ENCODE measurements at places on chromosomes 13 and 19.

DNA sequence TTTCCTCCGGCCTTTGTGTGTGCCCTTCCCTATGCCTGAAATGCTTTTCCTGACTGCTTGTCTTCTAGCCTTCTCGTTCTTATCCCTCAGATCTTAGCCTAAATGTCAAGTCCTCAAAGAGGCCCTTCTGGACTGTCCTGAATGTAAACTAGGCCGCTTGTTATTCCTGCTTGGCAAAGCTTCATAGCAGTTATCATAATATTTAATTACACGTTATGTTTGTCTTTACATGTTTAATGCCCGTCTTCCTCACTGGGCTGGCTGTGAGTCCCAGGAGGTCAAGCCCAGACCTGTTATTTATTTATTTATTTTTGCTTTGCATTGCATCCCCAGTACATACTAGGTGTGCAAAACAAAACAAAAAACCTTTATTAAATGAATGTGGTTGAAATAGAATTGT, 62.7 kb downstream of the SIPA1L3 start:
- no peak for DNase-seq

DNA sequence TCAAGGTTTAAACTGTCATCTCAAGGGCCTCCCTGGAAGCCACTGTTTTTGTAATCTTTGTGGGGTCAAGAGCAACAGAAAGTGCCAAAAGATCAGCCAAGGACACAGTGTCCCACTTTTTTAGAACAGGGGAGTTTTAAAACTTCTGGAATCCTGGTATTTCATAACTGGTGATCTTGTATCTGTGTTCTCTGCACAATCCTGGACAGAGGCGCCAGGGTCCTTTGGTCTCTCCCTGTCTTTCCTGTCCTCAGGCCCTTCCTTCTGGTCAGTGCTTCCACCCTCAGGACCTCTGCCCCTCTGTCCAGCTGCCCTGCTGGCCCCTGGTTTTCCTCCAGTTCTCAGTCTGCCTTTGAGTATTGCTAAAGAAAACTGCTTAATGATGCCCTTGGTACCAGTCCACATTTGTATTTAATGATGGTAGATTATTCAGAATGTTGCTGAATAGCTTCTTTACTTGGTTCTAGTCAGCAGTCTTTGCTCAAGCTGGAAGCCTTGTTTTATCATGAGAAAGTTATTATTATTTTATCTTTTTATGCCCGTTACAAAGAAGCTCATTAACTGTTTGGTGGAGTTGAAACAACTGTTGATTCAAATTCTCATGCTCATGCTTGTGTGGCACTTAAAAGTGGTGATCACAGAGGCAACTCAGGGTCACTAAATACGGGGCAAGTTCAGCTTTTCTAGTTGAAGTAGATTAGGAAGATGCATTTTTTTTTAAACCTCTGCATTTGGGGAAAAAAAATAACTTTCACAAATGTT, 47.5 kb downstream of the WASF3 start:
- DNase-seq = no peak

GRCh38 chr13:34308725-34309124, 490.8 kb downstream of the RFC3 start:
- DNase-seq = no peak

GRCh38 chr13:33123066-33123859, 107.0 kb downstream of the KL start:
- DNase-seq = no peak

DNA sequence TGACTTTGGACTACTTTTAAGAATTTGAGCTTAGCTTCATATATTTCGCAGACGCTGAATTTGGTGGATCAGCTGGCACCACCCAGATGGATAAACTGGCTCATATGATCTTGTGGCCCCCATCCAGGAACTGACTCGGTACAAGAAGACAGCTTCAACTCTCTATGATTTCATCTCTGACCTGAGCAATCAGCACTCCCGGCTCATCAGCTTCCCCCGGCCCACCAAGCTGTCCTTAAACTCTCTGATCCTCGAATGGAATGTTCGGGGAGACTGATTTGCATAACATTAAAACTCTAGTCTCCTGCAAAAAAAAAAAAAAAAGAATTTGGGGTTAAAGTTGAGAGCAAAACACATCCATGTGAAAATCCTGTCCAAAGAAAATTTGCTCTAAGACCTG, 71.4 kb upstream of the IRS2 start:
- DNase-seq = no peak

DNA sequence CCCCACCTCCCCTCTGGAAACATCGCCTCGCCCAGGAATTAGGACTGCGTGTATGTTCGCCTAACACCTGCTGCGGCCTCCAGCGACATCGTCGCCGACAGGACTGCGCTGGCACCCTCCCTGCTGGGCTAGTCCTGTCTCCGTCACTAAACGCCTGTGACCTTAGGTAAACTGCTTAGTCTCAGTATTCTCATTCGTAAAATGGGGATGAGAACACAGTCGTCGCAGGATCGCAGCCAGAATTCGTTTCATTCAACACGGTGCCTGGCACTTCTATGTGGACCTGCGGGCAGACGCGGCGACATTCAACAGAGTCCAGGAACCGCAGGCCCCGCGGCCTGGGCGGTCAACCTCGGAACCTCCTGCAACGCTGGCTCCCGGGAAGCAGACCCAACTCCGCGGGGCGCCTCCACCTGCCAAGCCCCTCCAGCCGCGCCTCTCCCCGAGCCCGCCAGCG, 485 bp downstream of the CRYL1 start:
- no peak for DNase-seq

- DNase-seq = no peak
Measured at GRCh38 chr19:17160908-17161307, 54.2 kb upstream of the USE1 start.

GRCh38 chr13:87123987-87124784, 547.0 kb upstream of the SLITRK5 start:
- DNase-seq = no peak

GRCh38 chr19:37348060-37348459, 22.8 kb upstream of the ZNF527 start:
- no peak for DNase-seq

- DNase-seq = no peak
Measured at GRCh38 chr19:13959962-13960862, 7.9 kb downstream of the DCAF15 start.

- DNase-seq = no peak
Measured at GRCh38 chr13:85806553-85807175, 7.4 kb upstream of the SLITRK6 start.

GRCh38 chr13:19567820-19568534, 6.6 kb upstream of the TPTE2 start:
- DNase-seq = no peak

- no peak for DNase-seq
Measured at GRCh38 chr13:43934273-43934672, 54.6 kb downstream of the LACC1 start.

DNA sequence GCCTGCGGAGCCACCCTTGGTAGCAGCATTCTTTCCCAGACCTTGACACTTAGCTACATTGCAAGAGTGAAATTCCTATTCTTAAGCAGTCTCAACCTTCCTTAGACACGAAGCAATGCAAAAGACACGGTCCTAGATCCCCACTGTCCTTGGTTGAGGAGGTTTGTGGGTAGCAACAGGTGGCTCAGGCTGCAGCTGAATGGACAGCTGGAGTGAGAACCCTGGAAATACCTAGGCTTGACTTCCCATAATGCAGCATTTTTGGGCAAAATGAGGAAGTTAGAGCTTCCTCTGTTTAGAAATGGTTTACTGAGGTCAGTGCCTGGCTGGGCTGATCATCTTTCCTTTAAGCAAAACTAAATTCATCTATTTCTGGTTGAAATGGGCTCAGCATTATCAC, 296.6 kb downstream of the RFC3 start:
- no peak for DNase-seq

DNA sequence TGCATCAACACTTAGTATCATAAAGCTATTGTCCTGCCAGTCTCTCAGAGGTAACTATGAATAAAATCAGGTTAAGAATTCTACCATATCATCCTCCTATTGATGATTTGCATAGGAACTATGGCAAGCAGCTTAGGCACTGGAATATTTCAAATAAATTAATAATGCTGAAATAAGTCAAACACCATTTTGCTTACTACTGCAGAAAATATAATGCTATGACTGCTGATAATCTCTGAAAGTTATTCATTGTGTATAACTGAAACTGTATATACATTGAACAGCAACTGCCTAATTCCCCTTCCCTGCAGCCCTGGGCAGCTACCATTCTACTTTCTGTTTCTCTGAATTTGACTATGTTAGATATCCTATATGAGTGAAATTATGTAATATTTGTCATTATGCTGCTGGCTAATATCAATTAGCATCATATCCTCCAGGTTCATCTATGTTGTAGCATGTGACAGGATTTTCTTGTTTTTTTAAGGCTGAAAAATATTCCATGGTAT, 318.8 kb upstream of the SGCG start:
- DNase-seq = no peak

GRCh38 chr13:48770372-48770771, 116.6 kb downstream of the CYSLTR2 start:
- no peak for DNase-seq

- no peak for DNase-seq
Measured at GRCh38 chr19:16069813-16070365, 6.4 kb upstream of the TPM4 start.

DNA sequence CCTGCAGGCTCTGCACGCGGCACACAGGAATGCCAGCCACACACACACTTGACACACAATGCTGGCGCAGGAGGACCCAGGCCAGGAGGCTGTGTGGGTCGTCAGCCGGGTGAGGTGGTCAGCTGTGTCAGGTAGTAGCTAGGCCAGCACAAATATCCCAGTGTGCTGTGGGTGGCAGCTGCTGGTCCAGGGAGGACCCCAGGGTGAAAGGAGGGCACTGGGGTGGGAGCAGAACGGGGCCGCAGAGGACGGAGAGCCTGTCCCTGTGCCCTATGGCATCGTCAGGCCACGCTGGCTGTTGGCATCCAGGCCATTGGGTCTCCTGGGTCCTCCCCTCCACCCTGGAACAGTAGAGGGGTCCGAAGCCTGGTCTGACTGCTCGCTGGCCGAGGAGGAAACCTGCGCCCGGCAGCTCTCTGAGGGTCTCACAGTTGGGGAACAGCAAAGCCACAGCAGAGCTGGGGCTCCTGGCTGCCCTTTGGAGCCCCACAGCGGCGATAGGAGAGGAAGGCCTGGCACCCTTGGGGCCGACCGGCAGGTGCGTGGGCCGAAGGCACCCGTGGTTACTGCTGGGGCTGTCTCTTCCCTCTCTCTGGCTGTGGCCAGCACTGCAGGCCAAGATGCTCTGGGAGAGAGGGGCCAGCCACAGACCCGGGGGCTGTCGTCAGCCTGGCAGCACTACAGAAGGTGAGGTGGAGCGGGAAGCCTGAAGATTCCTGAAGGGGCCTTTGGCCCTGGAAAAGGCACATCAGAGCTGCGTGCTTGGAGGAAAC, 27.3 kb downstream of the C13orf46 start:
- no peak for DNase-seq

DNA sequence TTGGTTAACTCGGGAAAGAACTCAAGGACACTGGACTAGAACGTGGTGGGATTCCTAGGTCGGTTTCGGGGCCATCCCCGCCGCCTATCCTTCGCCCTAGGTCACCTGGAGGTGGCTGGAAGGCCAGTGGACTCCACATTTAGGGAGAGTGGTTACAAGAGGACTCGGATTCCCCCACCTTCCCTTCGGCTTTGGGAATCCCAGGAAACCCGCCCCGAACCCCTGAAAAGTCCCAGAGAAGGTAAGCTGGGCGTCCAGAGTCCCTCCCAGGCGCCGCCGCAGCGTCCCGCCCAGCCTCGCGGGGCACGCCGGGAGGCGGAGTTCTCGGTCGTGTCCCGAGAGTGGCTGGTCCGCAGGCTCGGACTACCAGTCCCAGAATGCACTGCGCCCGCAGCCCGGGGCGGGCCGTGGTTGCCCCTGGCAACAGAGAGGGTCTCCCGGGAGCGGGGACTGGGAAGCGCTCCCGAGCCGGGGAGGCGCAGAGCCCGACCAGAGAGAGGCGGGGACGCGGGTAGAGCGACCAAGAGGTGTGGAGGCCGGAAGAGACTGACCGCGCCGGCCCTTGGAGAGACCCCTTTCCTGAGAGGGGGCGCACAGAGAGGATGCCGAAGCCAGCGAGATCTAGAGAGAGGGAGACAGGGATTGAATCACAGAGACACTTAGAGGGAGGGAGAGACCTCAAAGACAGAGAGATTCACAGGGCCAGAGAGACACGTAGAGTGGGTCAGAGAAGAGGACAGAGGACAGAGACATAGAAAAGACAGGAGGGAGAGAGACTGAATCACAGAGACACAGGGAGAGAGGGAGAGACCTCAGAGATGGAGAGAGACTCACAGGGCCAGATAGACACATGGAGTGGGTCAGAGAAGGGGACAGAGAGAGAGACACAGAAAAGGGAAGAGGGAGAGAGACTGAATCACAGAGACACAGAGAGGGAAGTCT, 2.6 kb upstream of the PRKCG start:
- peak; percentile 92 for DNase-seq

GRCh38 chr13:99230991-99231390, 27.2 kb downstream of the GPR18 start:
- no peak for DNase-seq

GRCh38 chr13:75071796-75072195, 410.2 kb downstream of the TBC1D4 start:
- no peak for DNase-seq

DNA sequence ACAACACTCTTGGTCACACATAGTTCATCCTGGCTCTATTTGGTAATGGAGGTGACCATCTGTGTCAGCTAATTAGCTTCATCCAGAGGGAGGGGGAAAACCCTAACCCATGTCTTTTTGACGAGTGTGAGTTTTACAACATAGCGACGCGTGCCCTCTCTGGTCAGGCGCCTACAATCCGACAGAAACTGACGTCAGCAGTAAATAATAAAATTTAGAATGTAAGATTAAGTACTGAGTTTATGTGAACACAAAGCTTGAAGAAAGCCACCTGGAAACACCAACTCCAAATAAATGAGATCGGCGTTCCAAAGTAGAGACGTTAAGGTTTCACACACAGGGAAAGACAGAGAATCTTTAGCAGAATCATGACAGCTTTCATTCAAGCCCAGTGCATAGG, 1.8 kb upstream of the ZNF83 start:
- DNase-seq = no peak

DNA sequence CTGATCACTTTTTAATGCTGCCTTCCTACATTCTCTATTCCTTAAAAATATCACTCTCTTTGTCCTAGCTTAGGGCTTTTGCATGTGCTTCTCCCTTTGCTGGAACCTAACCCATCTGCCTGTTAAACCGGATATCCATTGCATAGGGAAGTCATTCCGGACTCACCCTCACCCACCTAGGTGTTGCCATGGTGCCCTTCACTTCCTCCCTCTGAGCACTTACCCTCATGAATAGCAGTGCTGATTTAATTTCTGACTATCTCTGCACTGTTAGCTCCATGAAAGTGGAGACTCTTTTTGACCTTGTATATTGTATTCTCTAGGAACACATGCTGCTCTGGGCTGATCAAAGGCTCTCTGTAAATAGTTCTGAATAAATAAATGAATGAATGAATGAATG, 401.9 kb downstream of the PCDH20 start:
- no peak for DNase-seq

GRCh38 chr13:27607125-27607524, 13.2 kb downstream of the LNX2 start:
- DNase-seq = no peak

GRCh38 chr13:43880926-43881325, 1.2 kb downstream of the LACC1 start:
- no peak for DNase-seq

Data from vagina (tissue), 2 donors.